Kidney glomerular epithelial cell (primary cell): ENCODE measurements at places on chromosomes 12 and 14.
A peak's percentile ranks its signal among the peaks of the same experiment; 100 is the strongest.

- no peak for DNase-seq
These were observed 99.6 kb downstream of the APAF1 start for GRCh38 chr12:98744680-98745079.

DNA sequence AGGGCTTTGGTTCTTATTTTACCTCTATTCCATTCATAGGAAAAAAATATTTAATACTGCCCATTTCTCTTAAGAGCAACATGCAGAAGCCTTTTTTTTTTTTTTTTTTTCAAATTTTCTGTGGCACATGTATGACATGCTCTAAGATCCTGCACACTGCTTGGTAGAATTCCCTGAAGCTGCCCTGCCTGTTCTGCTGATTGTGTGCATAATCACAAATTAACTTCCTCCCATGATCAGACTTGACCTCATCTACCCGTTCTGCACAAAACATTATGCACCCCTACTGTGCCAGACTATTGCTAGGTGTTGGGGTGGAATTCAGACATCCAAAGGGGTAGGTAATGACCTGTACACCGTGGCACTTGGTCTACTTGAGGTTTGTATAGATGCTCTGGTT, 22.2 kb downstream of the SUDS3 start:
- DNase-seq: no peak

GRCh38 chr14:74324931-74325361, 22.2 kb upstream of the ABCD4 start:
- peak; percentile 33 for DNase-seq

GRCh38 chr14:36663404-36664321, 2.0 kb downstream of the PAX9 start:
- no peak for DNase-seq

GRCh38 chr12:132197581-132198354, 53.5 kb downstream of the NOC4L start:
- no peak for DNase-seq

DNA sequence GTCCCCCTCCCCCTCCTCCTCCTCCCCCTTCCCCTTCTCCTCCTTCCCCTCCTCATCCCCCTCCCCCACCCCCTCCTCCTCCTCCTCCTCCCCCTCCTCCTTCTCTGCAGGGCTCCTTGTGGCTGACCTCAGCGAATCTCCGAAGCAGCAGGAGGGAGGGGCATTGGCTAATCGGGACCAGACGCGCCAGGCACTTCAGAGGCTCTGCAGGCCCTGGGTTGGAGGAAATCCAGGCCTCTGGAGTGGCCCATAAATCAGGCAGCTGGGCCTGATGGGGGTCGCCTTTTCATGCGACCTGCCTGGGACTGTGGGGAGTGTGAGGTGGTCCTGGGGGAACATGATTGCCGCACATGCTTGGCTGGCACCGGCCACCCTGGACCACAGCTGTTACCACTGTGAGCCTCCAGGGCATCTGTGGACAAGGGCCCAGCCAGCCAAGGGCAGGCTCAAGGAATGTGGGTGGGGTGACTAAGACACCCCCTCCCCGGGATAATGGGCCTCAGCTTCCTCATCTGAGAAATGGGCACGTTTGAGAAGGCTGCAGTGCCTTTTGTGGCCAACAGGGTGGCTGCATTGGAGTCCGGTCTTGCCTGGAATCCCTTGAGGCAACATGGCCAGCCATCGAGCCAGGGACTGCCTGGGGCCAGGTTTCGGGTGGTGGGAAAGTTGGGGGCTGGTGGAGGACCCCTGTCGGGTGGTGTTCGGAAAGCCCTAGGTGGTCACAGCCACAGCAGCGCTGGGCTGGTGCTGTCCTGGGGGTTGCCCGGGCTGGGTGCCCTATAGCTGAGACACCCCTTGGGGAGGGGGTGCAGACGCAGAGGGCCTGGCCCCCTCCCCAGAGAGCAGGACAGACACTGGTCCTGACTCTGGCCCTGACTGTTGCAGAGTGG, 12.0 kb downstream of the KIF26A start:
- no peak for DNase-seq

DNA sequence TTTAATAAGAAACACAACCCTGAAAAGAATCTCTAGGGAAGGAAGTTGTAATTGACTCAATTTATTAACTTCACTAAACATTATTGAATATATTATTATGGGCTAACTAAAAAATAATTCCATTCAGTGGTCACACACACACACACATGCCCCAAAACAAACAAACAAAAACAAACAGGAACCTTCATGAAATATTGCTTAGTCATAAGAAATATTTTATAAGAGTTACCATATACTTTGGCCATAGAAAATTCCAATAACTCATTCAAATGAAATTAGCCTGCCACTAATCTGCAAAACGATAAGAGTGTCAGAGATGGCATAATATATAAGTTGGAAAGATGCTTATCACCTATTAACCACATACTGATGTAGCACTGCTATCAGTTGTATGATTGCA, 268.4 kb upstream of the AMIGO2 start:
- no peak for DNase-seq

DNA sequence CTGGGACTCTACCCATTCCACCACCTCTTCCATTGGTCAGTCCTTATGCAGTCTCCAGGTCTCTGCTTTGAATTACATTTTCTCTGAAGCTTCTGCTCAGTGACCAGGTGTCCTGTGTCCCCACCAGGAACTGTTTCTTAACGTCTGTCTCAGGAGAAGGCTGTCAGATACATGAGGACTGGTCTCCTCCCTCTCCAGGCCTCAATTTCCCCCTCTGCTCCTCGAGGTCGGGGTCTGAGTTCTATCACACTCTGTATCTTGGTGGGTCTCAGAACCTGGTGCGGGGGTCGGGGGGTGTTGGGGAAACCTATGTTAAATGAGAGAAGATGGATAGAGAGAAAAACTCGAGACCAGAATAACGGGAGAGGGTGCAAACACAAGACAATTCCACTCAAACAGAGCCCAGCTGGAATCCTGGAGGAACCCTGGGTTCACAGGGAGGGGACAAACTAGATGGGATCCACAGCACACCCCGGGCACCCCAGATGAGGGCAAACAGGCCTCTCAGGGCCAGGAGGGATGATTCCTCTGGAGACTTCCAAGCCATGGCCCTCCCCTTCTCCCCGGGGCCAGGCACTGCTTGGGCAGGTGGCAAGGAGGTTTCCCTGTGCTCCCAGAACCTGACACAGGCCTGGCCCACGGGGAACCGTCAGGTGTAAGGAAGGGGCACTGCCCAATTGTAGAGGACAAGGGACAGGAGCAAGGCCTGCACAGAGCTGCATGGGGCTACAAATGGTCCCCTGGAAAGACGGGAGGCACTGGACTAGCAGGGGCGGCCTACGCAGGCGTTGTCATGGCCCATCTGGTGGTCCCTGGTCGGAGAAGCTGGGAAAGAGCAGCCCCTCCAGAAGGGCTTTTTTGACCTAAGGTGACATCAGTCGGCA, 313.2 kb upstream of the DIO3 start:
- DNase-seq: no peak

DNA sequence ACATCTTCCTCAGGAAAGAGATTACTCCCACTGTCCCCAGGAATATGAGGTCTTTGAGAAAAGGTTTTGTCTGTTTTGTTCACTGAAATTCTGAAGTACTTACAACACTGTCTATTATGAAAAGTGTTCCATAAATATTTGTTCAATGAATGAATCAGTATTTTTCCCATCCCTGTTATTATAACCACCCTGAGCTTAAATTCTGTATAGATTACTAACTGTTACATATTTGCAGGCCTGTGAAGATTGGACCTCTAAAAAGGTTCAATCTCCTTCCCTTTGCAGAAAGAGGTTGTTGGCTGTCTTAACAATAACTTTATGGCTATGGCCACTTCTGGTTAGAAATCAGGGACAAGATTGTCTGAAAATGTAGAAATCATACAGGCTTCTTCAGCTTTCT, 174.5 kb upstream of the NPAS3 start:
- peak; percentile 51 for DNase-seq

GRCh38 chr12:2561367-2561766, 233.4 kb upstream of the FKBP4 start:
- DNase-seq: no peak

- DNase-seq: peak; percentile 50
These were observed 29.0 kb downstream of the SERPINA11 start for GRCh38 chr14:94423453-94424056.

DNA sequence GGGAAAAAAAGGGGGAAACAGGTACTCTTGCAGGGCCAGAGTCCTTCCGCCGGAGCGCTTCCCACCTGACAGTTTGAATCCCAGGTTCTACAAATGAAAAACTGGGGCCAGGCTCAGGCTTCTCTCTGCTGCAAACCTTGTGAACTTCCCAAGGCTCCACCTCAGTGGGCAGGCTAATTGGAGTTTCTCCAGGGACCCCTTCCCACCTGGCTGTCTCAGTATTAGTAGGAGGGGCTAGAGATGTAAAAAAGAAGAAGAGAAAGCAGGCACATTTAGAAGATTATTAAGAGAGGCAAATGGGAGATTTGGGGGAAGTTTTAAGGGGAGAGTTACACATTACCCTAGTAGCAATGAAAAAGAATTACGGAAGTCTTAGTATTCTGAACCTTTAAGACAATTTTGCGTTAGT, 20.0 kb upstream of the CLEC2D start:
- DNase-seq: peak; percentile 4

GRCh38 chr14:76181546-76181945, 29.8 kb downstream of the GPATCH2L start:
- DNase-seq: no peak

DNA sequence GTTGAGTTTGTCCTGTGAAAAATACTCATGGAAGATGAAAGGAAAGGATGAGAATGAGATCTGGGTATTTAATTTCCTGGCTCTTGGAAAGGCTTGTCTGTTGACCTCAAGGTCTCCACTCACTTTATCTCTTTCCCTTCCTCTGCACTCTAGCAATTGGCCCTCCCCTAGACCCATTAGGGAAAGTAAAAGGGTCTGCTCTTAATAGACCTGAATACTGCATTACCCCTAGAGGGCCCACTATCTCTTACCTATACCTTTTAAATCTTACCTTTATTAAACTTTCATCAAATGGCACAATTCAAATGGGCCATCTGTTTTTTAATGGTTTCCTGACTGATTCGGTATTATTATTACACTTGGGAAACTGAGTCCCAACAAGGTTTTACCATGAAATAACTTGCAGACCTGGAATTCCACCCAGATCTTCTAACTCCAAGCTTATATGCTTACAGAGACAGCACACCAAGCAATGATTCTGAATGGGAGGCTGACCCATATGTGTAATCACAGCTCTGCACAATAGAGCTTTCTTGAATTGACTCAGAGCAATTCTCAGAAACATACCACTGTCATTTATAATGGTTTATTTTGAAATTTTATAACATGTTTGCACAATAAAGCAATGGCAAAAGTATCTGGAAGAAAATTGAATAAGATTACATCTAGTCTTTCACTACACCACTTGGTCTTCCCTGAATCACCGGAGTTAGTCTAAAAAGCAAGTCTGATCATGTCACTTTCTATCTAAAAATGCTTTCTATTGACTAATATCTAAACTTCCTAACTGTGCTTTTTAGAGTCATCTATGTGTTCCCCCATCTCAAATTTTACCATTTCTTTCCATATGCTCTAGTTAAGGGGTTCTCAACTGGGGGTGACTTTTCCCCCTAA, 618.5 kb downstream of the NRXN3 start:
- DNase-seq: no peak

GRCh38 chr14:68695856-68696255, 97.0 kb downstream of the ZFP36L1 start:
- DNase-seq: no peak

- DNase-seq: no peak
These were observed 32.9 kb upstream of the IGF1 start for GRCh38 chr12:102513272-102513671.

- DNase-seq: no peak
These were observed 139.7 kb upstream of the CCND2 start for GRCh38 chr12:4133636-4134447.

GRCh38 chr14:52786887-52787286, 4.5 kb downstream of the GNPNAT1 start:
- no peak for DNase-seq

- DNase-seq: no peak
These were observed 16.0 kb upstream of the SPPL3 start for GRCh38 chr12:120920178-120920577.

GRCh38 chr12:2857021-2857431, at the start of gene TEX52:
TSS of gene TEX52 (minus strand) at chr12:2857039. CDS start at chr12:2857026, 13 bp downstream.
- DNase-seq: no peak

- DNase-seq: no peak
These were observed 56.8 kb downstream of the CDK17 start for GRCh38 chr12:96343347-96343954.

DNA sequence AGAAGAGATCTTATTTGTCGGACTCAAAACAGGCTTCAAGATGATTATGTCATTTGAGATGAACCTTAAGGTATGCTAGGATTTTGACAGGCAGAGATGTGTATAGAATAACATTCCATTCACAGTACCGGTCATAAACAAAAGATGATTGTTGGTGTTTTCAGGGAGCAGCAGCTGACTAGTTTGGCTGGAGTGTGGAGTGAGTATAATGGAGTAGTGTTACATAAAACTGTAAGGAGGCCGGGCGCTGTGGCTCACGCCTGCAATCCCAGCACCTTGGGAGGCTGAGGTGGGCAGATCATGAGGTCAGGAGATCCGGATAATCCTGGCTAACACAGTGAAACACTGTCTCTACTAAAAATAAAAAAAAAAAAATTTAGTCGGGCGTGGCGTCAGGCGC, 23.9 kb downstream of the SERPINA10 start:
- no peak for DNase-seq

GRCh38 chr12:65125975-65126374, 4.9 kb upstream of the WIF1 start:
- no peak for DNase-seq

DNA sequence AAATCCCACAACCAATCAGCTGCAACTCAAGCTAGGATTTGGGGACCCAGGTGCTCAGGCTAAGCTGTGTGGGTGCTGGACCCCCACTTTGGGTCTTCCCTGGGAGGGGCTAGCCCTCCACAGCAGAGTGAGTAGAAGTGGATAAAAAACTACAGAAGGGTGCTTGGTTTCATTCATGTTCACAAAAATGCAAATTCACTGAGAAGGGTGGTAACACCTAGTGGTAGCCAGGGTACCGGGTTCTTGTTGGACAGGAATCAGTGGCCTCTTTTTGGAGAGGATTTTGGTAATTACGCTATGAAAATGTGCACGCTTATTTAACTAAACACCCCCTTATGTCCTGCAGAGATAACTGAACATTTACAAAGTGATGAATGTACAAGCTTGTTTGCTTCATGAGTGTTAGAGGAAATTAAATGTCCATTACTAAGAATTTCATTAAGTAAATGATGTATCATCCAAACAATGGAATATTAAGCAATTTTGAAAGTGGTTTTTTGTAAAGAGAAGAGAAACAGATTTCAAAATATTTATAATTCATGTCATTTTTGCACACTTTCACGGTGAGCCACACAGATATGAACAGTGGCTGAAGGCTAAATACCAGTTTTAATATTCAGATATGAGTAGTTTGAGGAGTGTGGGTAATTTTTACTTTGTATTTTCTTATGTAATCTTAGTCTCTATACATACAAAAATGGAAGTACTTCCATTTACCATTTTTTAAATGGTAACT, 78.3 kb downstream of the DDX51 start:
- no peak for DNase-seq

- DNase-seq: no peak
These were observed 29.7 kb downstream of the CLEC1A start for GRCh38 chr12:10069099-10069498.

GRCh38 chr12:123533672-123534643, at the start of gene RILPL1:
TSS of gene RILPL1 (minus strand) at chr12:123533719. CDS start at chr12:123533482, 237 bp downstream.
- DNase-seq: no peak

- no peak for DNase-seq
These were observed 76.9 kb downstream of the VRK1 start for GRCh38 chr14:96874127-96874526.

GRCh38 chr14:92625213-92625612, 111.6 kb downstream of the RIN3 start:
- peak; percentile 94 for DNase-seq
